ENCODE measurements at places on chromosomes 12 and 14.

DNA sequence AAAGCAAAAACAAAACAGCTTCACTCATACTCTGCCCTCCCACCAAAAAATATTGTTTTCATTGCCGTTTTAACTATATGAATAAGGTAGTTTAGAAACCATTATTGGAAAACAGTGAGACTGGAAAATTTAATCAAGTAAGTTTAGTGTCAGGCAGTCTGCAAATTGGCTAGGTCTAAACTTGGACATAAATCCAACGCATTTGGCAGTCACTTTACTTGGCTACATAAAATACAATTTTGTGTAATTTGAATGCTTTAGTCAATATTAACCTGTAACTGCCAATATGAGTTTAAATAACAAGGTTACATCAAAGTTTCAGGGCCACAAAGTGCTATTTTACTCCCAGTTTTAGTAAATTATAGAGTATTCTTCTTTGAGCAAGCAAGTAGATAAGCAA is 202.3 kb upstream of the SLC38A2 start:
- no peak for DNase-seq

- DNase-seq, result no peak
These were observed 1135.8 kb downstream of the BCL11B start for GRCh38 chr14:98136012-98136789.

- no peak for DNase-seq
These were observed 34.9 kb upstream of the TMEM179 start for GRCh38 chr14:104639471-104639870.

GRCh38 chr12:3355378-3355900 is 135.6 kb upstream of the PRMT8 start:
- DNase-seq, result no peak

DNA sequence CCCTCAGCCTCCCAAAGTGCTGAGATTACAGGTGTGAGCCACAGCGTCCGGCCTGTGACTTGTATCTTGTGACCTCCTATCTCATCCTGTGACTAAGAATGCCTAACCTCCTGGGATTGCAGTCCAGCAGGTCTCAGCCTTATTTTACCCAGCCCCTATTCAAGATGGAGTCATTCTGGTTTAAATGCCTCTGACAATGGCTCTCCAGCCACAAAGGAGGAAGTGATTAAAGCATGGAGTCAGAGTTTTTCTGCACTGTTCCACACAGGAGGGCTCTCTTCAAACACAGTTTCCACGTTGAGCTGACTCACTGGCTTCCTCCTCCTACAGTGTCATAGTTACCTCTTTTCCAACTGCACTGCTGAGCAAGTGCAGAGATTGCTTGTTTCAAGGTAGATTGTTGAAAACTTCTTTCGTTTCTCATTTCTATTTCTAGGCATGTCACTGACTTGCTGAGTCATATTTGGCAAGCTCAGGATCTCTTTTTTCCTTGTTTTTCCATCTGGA is 383.8 kb downstream of the PCNX1 start:
- DNase-seq, result no peak

DNA sequence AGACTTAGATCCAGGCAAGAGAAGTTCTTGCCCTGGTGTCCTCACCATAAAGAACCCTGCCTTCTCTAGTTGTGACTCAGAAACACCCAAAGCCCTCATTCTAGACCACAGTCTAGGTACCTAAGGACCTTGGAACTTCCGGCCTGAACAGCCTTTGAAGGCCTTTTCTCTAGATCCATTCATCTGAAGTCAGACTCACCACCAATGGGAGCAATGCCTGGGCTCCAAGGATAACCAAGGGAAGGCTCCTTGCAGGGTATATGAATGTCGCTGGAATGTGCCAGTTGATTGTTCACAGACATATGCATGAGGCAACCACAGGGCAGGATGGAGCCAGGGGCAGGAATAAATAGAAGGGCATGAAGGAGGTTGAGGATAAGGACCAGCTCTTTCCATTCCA is 86.3 kb downstream of the PLCZ1 start:
- no peak for DNase-seq

- DNase-seq, result no peak
These were observed 1.5 kb downstream of the LGR5 start for GRCh38 chr12:71440763-71441748.

DNA sequence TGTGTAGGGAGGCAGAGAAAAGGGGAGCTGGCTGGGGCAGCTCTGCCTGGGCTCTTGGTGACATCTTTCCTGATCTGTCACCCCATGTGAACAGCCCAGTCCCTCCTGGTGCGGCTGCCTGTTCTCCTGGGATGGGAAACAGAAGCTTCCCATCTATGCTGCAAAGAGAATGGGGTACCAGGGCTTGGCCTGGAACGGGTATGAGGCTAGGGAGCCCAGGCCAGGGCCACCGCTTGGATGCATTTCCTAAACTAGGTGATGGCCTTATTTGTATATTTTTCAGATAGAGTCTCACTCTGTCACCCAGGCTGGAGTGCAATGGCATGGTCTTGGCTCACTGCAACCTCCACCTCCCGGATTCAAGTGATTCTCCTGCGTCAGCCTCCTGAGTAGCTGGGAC is 48.6 kb upstream of the PRMT8 start:
- DNase-seq, result no peak

DNA sequence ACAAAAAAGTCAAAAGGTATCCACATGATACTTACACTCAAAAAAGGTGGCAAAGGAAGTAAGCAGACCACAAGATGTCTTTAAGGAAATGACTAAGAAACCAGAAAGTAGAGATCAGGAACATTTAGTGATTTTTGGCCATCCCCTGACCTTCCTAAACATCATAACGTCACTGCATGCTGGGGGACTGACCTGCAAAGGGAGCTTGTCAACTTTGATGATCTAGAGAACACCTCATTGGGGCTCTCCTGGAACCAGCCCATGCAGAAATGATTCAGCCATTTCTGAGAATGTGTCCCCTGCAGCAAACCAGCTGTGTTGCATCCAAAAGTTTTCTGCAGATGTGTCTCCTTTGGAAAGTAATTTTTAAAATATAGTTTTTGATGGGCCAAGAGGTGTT is 152.2 kb upstream of the RASSF8 start:
- DNase-seq, result no peak

DNA sequence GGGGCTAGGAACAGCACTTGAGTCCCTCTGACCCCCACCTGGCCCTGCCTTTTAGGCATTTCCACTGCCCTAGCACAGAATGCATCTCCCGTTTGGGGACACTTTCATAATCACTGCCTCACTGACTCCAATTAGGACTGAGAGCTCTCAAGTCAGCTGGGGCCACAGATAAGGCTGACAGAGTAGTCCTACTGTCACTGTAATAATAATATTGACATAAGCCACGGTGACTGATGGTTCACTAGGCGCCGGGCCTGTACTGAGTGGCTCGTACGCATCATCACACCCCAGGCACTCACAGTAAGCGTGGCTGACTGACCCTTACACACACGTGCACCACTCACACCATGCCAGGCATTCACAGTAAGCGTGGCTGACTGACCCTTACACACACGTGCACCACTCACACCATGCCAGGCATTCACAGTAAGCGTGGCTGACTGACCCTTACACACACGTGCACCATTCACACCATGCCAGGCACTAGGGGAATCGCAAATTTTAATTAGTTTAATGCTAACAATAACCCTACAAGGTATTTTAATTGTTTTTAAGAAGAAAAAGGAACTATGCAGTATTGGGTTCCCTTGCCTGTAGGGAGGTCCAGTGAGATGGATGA is 87.7 kb downstream of the CHGA start:
- DNase-seq, result no peak

DNA sequence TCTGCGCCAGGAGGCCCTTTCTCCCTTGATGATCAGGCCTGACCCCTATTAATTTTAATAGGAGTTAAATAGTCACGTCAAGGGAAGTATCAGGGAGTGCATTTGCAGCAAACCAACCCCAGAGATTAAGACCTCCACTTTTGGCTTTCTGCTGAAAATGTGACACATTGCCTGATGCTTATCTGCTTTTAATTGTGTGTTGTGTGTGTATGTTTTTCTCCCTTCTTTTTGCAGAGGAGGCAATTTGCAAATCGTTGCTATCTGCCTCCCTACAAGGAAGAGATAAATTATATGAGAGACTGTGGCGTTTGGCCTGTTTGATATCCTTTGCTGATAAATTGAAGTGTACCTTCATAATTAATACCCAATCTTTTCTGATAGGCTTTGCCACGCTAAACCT is 822.9 kb downstream of the VRK1 start:
- DNase-seq, result no peak

- DNase-seq, result no peak
These were observed 860.4 kb upstream of the FBXO33 start for GRCh38 chr14:40292664-40293063.

- no peak for DNase-seq
These were observed 190.4 kb downstream of the STXBP6 start for GRCh38 chr14:24859559-24859958.

- peak; percentile 78 for DNase-seq
These were observed 890 bp upstream of the KIF26A start for GRCh38 chr14:104137297-104138097.

DNA sequence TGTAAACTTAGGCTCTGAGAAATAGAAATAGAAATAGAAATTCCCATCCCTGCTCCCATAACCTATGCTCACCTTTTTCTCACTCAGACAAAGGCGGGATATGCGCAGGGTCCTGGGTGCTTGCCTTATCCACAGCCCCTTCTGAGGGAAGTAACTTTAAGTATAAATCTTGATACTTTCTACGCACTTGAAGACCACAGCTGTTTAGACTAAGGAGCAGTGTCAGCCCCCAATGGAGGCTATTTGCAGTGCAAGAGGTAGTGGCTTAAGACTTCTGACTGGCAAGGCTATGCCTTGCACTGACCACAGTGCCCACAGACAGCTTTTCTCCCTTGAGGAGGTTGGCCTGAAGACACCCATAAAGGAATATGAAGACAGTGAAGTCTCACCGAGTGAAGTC is 35.2 kb downstream of the ASCL1 start:
- no peak for DNase-seq

- no peak for DNase-seq
These were observed 8.3 kb downstream of the BMAL2 start for GRCh38 chr12:27340971-27341370.

DNA sequence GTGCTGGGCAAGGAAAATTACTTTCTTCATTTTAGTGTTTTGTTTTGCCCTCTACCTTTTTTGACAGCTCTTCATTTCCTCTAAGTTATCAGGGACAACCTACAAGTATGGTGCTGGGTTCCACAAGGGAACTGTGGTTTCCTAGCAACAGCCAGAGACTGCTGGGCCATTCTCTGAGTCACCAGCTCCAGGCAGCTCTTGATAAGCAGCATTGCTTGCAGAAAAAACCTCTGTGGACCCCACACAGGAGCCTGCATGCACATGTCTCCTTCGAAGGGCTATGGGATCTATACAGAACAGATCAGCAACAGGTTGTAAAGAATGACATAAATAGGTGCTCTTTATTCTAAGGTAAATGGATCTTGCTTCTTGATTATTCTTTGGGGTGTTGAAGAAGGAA is 81.0 kb upstream of the CCDC196 start:
- no peak for DNase-seq

GRCh38 chr12:109147954-109148353 is 31.6 kb downstream of the ACACB start:
- no peak for DNase-seq

- DNase-seq, result peak; percentile 56
These were observed 42.2 kb upstream of the PTGR2 start for GRCh38 chr14:73809391-73809790.

DNA sequence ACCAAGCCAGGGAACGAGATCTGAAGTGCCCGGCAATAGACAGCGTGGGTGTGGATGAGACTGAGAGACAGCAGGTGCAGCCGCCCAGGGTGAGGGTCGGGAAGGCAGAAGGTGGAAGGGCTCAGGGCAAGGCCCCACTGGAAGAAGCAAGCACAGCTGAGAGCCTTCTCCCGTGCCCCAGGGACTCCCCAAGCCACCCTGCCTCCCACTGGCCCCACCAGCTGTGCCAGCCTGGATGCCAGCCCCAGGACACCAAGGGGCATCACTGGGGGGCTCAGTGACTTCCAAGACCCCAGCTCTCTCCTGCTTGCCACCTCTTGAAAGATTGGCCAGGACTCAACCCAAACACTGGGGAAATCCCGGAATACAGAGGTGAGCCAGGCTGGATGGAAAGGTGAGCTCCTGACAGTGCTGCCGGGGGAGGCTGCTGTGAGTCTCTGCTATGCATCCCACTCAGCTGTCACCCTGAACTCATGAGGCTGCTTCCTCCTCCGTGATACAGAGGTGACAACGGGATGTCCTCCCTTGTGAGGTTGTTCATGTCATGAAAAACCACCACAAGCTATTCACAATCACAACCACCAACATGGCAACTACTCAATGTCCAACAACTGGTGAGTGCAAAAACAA is 13.8 kb downstream of the TESC start:
- DNase-seq, result no peak

DNA sequence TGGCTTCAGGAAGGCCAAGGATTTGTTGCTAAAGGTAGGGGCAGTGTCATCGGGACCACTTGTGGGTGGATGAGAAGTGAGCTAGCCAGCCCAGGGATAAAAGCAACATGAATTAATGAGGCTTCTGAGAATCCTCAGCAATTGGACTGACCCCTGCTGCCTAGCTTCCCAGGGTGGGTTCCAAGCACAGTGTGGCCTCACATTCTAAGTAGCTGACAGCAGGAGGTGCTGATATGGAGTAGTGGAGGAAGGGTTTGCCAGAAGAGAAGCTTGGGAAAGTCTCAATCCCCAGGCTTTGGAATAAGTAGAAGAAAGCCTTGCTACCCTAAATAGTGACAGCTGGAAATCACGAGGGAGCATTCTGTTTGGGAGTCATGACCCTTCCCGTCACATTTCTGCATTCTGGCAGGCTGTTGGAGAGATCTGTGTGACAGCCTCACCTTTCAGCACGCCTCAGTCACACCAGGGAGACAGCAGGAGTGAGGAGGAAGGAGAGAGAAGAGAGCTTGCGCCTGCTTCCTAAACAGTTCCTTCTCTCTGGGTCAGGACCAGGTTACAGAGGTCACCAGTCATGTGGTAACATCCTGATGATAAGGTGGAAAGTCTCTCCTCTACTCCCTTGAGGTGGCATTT is 31.2 kb downstream of the DACT1 start:
- no peak for DNase-seq

GRCh38 chr14:93929048-93929535 is 1.9 kb downstream of the FAM181A start:
- DNase-seq, result no peak

DNA sequence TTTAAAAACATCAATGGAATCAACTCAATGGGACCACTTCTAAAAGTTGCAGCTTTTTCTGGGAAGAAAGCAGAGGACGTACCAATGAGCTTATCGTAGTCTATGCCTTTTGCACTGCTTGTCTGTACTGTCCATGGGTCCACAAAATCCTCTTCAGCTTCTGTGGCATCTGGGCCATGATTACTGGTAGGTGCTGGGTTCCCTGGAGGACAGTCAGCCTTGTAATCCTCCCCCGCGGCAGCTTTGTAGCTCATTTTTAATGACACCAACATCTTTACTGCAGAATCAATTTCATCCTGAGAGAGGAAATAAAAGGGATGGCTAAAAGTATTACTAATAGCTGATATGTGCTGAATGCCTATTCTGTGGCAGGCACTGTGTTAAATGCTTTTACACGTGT is 38.5 kb downstream of the SLC25A47 start:
- no peak for DNase-seq

GRCh38 chr12:109356577-109356976 is 8.9 kb downstream of the MYO1H start:
- DNase-seq, result no peak

Measured in DMS 273 treated with DMSO at 0.1 percent for 48 hours (cell line).